ENCODE measurements at places on chromosomes 7 and 10. TPM values are rescaled to one million over a fixed set of nuclear protein-coding genes. Genes with fewer than 3 reads are reported as not detected.

DNA sequence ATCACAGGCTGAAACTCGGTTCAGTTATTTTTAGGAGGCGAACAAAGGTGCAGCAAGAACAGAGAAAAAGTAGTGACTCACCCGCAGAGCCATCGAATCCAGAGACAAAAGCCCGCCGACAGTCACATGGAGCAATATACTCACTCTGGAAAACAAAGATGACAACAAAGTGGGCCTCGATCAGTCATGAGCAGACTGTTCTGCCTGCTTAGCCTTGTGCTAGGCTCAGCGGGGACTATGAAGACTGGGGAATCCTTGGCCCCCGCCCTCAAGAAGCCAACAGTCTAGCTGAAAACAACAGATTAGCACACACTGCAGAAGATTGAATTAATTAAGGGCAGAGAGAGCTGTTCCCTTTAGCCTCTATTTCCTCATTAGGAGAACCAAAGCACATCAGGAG is 30.4 kb downstream of the XPNPEP1 start:
- H3K4me1 ChIP-seq: no peaks in the 10 kb centered on the region
- peaks cover 7% of the 10 kb centered on the region for H3K36me3 ChIP-seq
- DNase-seq: no peak
- no peaks in the 10 kb centered on the region for H3K27me3 ChIP-seq
- no peak overlapping the region for H3K27ac ChIP-seq

GRCh38 chr7:131459256-131459655 is 97.2 kb downstream of the PODXL start:
- H3K4me3 ChIP-seq: no peak overlapping the region
- no peaks in the 10 kb centered on the region for H3K4me1 ChIP-seq
- DNase-seq: no peak
- H3K36me3 ChIP-seq: peaks cover 8% of the 10 kb centered on the region

GRCh38 chr10:74827045-74827441 is 643 bp downstream of the KAT6B start:
- DNase-seq: no peak
- H3K4me1 ChIP-seq: peaks cover 35% of the 10 kb centered on the region
- H3K4me3 ChIP-seq: peak overlapping the region; percentile 92
- H3K27ac ChIP-seq: peak overlapping the region; percentile 87
- H3K36me3 ChIP-seq: no peaks in the 10 kb centered on the region

DNA sequence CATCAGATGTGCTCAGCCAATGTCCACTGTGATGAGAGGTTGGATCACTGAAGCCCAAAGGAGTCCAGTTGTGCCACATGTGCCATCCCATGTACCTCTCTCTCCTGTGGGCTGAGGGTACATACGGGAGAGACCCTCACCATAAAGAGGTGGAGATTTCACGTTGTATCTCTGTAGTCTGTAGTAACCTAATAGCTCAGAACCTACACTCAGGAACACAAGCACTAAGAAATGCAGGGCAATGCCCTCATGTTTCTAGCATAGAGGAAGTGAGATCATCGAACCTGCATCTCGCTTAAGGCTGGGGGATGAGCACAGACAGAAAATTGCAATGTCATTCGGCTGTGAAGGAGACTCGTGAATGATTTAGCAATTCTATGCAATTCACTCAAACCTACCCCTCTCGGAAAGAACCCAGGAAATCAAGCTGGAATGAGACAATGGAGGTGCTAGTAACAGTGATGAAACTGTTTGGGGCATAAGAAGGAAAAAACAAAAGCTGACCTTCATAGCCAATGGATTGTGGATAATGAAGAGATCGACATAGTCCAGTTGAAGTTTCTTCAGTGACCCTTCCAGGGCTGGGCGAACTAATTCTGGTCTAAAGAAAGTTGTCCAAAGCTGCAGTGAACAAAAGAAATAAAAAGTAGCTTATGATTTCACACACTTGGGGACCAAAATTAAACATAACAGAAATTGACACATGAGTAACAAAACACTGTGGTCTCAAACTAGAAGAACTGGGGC is 80.3 kb upstream of the UCN3 start:
- H3K4me1 ChIP-seq: no peaks in the 10 kb centered on the region
- H3K27me3 ChIP-seq: no peaks in the 10 kb centered on the region
- H3K36me3 ChIP-seq: no peaks in the 10 kb centered on the region
- H3K27ac ChIP-seq: no peak overlapping the region
- no peak for DNase-seq

DNA sequence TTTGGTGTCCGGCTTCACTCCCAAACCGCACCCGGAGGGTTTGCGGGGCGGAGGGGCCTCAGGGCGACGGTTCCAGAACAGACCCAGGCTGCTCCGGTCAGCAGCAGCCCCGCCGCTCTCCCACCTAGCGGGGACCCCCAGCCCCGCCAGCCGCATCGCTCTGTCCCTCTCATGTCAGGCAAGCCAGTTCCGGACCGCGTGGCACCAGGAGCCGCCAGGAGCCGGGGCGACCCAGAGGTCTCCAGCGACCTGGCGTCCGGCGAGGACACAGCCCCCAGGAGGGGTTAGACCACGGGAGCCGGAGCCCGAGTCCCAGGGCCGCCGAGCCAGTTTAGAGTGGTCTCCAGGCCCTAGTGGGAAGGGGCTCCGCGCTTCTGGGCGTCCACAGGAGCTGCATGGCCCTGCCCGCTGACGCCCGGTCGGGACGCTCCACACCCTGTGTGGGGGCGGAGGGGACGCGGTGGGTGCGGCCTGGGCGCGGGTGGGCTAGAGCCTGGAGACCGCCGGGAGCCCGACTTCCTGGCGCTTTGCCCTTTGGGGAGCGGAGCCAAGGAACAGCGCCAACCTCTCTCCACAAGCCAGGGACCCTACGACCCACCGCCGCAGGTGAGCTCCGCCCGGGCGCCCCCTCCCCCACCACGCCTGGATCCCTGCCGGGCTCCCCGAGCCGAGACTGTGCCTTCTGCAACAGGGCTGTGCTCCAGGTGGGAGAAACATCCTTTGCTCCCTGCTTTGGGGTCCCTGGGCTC is 43.4 kb downstream of the ZNF117 start:
- no peak for DNase-seq
- peak overlapping the region; percentile 29 for H3K27ac ChIP-seq
- no peaks in the 10 kb centered on the region for H3K36me3 ChIP-seq
- H3K27me3 ChIP-seq: peaks cover 6% of the 10 kb centered on the region

DNA sequence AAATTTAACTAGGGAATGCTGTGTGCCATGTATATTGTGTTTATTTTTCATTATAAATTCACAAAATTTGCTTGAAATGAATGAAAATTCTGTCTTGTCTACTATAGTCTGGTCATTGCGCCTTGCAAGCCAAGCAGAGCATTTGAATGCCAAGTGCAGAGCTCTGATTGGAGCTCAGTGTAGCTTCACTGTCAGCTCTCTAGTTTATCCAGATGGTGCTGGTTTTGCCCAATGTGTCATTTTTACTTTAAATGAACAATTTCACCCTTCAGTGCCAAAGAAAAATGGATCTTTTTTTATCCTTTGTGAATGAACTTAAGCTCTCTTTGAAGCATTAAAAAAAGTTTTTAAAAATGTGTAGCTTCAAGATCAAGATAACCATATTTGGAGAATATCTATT is 225.6 kb upstream of the CACNA2D1 start:
- no peak for DNase-seq
- H3K4me3 ChIP-seq: no peak overlapping the region
- no peak overlapping the region for H3K27ac ChIP-seq

- no peaks in the 10 kb centered on the region for H3K36me3 ChIP-seq
- no peaks in the 10 kb centered on the region for H3K27me3 ChIP-seq
- H3K4me1 ChIP-seq: no peaks in the 10 kb centered on the region
- no peak overlapping the region for H3K27ac ChIP-seq
- no peak overlapping the region for H3K4me3 ChIP-seq
- DNase-seq: no peak
Measured at GRCh38 chr10:85193796-85194195, 865.4 kb downstream of the CCSER2 start.

GRCh38 chr10:126216632-126216961 is 171.7 kb downstream of the ADAM12 start:
- no peak overlapping the region for H3K4me3 ChIP-seq
- H3K27ac ChIP-seq: no peak overlapping the region
- H3K27me3 ChIP-seq: peaks cover 4% of the 10 kb centered on the region
- H3K4me1 ChIP-seq: peaks cover 11% of the 10 kb centered on the region
- DNase-seq: no peak

GRCh38 chr10:121406823-121407545 is 191.3 kb downstream of the FGFR2 start:
- DNase-seq: no peak
- no peaks in the 10 kb centered on the region for H3K4me1 ChIP-seq
- H3K4me3 ChIP-seq: no peak overlapping the region
- no peak overlapping the region for H3K27ac ChIP-seq
- no peaks in the 10 kb centered on the region for H3K36me3 ChIP-seq

DNA sequence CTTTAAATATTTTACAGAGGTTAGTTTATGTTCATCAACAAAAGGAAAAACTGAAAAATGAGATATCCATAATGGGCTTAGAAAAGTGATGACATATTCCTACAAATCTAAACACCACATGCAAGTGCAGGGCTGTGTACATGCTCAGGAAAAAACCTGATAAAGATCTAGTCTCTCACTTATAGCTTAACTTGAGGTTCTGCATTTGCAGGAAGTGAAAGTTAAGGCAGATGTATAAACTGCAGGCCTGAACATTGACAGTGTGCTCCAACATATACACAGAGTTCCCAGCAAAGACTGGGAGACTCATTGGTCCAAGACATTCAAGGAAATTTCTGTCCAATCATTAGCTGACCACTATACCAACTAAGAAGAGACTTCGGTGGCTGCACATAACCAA is 63.8 kb upstream of the RET start:
- no peak for DNase-seq
- H3K36me3 ChIP-seq: no peaks in the 10 kb centered on the region
- H3K27ac ChIP-seq: no peak overlapping the region
- no peak overlapping the region for H3K4me3 ChIP-seq
- H3K27me3 ChIP-seq: peaks cover 7% of the 10 kb centered on the region

The TAS2R5 gene
- total RNA-seq: 0.77 TPM

The CUZD1 gene
- 2.9 TPM for total RNA-seq

The HMX2 gene
- 2.7 TPM for total RNA-seq

The LDB1 gene
- 87.6 TPM for total RNA-seq

The ITGB8 gene
- total RNA-seq: 4.9 TPM

The IL15RA gene
- total RNA-seq: 11.0 TPM

The ACSL5 gene
- 2.4 TPM for total RNA-seq

The TMEM140 gene
- total RNA-seq: 3.2 TPM

The FXYD4 gene
- total RNA-seq: not detected
